Activated CD8-positive, alpha-beta memory T cell treated with anti-CD3 and anti-CD28 coated beads for 48 hours (primary cell): ENCODE measurements at places on chromosomes 2 and 18.

DNA sequence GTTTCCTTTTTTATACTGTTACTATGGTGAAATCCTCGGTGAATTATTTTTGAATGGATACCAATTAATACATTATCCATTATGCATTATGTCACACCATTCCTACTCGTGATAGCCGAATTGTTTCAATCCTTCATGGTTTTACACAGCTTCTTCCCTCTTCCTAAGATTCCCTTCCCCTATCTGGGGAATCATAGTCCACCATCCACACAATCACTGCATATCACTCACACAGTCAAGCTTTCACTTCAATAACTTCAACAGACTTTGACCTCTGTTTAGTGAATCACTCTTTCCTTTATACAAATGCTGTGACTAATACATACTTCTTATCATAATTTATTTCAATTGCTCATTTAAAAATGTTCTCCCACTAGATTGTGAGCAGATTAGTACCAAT is 1108.1 kb upstream of the LRRTM1 start:
- DNase-seq, result no peak

GRCh38 chr2:38533180-38533579 is 69.5 kb downstream of the HNRNPLL start:
- DNase-seq, result no peak

- DNase-seq, result no peak
Measured at GRCh38 chr18:28050545-28050944, 126.4 kb downstream of the CDH2 start.

DNA sequence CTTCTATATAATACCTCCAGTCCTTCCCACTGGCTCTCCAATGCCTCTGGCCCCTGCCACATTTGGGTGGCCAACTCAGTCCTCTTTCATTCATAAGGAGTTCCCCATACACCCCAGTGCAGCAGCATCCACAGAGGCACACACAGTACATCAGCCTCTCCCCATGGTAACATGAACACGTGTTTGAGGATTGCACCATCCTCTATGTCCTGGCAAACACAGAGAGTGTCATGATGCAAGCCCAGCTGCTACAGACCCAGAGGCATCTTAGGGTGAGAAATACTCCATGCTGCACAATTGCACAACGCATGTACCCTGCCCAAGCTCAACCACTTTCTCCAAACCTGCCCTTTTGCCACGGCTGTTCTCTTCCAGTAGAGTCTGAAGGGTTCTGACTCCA is 11.5 kb downstream of the IGFBP5 start:
- no peak for DNase-seq

DNA sequence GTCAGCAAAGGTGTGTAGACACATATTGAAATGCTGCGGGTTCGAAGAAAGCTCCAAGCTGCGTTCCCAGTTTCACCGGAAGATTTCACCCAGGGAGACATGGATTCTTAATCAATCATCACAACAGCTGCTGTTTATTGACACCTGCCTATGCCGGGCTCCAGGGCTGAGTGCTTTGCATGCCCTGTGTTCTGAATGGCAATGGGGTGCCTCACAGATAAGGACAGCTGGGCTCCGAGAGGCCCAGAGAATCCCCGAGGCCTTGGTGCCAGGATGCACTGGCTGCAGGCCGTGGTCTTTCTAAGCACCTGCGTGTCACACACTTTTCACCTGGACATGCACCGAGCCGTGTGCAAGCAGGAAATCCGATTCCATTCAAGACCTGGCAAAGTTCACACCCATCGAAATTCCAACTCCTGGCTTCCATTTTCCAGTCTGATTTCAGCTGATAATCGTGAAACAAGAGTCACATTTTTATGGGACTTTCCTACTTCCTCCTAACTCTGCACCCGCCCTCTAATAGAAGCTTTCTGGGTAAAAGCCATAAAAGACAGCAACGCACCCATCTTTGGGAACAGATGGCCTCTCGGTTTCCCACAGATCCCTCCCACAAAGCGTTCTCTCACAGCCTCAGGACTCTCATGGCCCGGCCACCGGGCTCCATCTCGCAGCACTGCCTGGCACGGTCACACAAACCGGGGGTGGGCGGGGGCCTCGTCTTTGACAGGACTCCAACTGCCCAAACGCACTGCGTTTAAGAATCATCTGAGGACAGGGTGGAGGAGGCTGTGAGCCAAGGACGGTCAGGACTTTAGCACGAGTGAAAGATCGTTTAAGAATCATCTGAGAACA is 245.6 kb upstream of the SALL3 start:
- DNase-seq, result no peak

DNA sequence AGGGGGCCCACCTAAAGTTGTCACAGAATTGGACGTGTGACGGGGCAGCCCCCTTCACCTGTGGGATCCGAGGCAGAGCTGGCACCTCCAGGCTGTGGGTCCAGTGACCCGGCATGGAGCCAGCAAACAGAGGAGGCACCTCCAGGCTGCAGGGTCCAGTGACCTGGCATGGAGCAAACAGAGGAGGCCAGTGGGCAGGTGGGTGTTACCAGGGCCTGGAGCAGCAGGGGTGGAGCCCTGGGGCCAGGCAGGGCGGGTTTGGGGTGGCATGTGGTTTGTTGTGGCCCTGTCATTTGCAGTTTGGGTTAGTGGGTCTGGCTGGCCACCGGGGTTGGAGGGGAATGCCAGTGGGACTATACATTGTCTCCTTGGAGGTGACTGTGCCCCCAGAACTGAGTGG is 68.2 kb downstream of the HPCAL1 start:
- DNase-seq, result no peak

DNA sequence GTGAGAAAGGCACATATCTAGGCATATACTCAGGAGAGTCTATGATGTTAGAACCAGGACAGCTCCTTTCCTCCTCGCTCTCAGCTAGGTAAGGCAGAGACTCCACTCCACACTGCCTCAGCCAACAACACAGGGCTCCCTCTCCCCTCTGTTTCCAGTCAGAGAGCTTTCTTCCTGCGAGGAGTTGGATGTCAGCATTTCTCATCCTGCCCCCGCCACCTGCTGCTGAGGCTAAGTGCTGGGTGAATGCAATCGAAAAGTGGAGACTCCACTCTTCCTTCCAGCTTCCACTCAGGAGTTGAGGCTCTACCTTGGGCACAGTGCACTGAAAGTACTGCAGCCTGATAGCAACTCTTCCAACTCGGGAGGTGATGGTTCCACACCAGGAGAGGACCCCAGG is 177.2 kb upstream of the RAB6C start:
- DNase-seq, result no peak

- no peak for DNase-seq
Measured at GRCh38 chr2:42867093-42868065, 75.0 kb upstream of the HAAO start.

- DNase-seq, result no peak
Measured at GRCh38 chr2:199057936-199058335, 399.8 kb downstream of the SATB2 start.

DNA sequence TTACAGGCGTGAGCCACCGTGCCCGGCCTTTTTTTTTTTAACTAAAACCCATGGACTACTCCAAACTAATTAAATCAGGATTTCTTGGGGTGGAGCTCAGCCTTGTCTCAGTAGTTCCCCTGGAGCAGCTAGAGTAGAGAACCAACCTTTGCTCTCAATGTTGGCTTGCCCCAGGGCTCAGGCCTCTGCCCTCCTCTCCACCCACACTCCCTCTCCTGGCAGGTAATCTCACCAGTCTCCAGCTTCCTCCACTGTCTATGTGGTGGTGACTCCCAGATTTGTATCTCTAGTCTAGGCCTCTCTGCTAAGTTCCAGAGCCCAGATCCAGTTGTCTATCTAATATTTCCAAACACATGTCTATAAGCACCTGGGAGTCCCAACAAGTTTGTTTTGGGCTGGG is 9.6 kb upstream of the MTA3 start:
- no peak for DNase-seq
